ENCODE measurements at places on chromosomes 16 and 17.

DNA sequence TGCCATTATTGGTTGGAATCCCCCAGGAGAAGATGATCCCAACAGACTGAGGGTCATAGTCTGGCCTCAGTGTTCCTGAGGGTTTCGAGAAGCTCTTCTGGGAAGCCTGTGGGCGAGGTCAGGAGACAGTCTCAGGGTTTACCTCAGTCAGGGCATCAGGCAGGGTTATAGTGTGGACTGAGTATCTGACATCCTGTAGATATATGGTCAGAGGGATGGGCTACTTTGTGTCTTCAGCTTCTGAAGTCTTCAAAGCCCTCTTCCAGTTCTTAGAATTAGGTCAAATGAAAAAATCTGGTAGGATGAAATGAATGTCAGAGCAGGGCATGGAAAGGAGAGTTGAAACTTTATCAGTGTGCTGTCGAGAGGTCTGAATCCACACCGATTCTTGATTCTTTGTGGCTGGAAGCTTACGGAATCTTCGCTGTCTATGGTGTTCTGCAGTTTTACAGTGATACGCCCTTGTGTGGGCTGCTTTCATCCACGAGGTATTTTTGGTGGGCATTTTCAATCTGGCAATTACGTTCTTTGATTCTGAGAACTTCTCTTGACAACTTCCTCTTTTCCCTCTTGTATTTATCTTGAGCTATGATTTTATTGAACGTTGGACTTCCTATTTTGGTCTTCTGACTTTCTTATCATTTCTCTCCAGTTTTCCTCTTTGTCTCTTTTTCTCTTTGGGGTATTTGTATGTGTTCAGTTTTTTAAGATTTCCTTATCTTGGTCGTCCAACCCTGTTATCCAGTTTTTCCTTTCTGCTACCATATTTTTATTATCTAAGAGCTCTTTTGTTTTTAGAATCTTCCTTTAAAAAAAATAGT is 30.4 kb downstream of the BPTF start:
- H3K27me3 ChIP-seq, result no peaks in the 10 kb centered on the region
- H3K36me3 ChIP-seq, result peaks cover 21% of the 10 kb centered on the region
- DNase-seq, result no peak
- H3K27ac ChIP-seq, result no peak overlapping the region
- H3K4me1 ChIP-seq, result no peaks in the 10 kb centered on the region
- H3K4me3 ChIP-seq, result no peak overlapping the region

GRCh38 chr16:53785916-53786315 is 82.0 kb downstream of the FTO start:
- H3K36me3 ChIP-seq, result no peaks in the 10 kb centered on the region
- no peaks in the 10 kb centered on the region for H3K27me3 ChIP-seq
- H3K4me3 ChIP-seq, result no peak overlapping the region
- no peak for DNase-seq
- H3K4me1 ChIP-seq, result no peaks in the 10 kb centered on the region

DNA sequence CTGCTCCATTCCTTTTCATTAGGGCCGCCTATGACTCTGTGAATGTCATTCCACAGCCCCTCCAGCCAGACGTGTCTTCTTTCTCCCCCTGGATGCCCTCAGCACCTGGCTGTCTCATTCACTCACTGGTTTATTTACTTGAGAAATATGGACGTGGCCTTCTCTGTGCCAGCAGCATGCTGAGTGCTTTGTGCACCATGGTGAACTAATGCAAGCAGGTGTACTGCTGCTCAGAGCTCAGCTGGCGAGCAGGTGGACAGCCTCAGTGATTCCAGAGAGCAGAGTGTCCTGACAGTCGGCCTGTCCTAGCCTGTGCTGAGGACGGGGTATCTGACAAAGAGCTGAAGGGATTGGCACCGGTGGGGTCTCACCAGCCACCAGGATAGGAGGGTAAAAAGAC is 96.7 kb downstream of the GNAO1 start:
- no peaks in the 10 kb centered on the region for H3K36me3 ChIP-seq
- H3K27me3 ChIP-seq, result no peaks in the 10 kb centered on the region
- H3K27ac ChIP-seq, result no peak overlapping the region
- DNase-seq, result no peak
- H3K4me1 ChIP-seq, result peaks cover 58% of the 10 kb centered on the region

GRCh38 chr17:55062921-55063320 is 94.4 kb downstream of the STXBP4 start:
- no peak overlapping the region for H3K27ac ChIP-seq
- DNase-seq, result no peak
- no peaks in the 10 kb centered on the region for H3K36me3 ChIP-seq
- no peak overlapping the region for H3K4me3 ChIP-seq
- no peaks in the 10 kb centered on the region for H3K4me1 ChIP-seq
- H3K27me3 ChIP-seq, result no peaks in the 10 kb centered on the region

- no peaks in the 10 kb centered on the region for H3K27me3 ChIP-seq
- H3K4me3 ChIP-seq, result no peak overlapping the region
- H3K36me3 ChIP-seq, result no peaks in the 10 kb centered on the region
- H3K27ac ChIP-seq, result no peak overlapping the region
Measured at GRCh38 chr17:38786372-38786771, 13.0 kb downstream of the PIP4K2B start.

DNA sequence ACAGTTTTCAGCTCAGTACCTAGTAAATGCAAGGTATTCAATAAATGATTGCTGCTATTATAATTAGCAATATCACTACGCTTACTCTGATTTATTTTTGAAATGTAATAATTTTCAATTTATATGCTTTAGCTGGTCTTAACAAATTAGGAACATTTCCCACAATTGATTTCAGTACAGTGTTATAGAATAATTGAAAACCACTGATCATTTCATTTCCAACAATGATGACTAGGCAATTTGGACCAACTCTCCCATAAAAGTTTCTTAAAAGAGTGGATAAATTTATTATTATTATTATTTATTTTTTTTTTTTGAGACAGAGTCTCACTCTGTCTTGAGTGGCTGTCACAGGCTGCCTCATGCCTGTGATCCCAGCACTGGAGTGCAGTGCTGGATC is 41.1 kb downstream of the VMP1 start:
- no peaks in the 10 kb centered on the region for H3K36me3 ChIP-seq
- no peak for DNase-seq
- no peak overlapping the region for H3K27ac ChIP-seq
- H3K4me1 ChIP-seq, result no peaks in the 10 kb centered on the region
- H3K4me3 ChIP-seq, result no peak overlapping the region
- H3K27me3 ChIP-seq, result no peaks in the 10 kb centered on the region

GRCh38 chr17:47946516-47946915 is 5.1 kb downstream of the PNPO start:
- no peaks in the 10 kb centered on the region for H3K36me3 ChIP-seq
- H3K27me3 ChIP-seq, result peaks cover 5% of the 10 kb centered on the region
- no peak overlapping the region for H3K27ac ChIP-seq
- no peak for DNase-seq
- no peak overlapping the region for H3K4me3 ChIP-seq
- H3K4me1 ChIP-seq, result peaks cover 5% of the 10 kb centered on the region

DNA sequence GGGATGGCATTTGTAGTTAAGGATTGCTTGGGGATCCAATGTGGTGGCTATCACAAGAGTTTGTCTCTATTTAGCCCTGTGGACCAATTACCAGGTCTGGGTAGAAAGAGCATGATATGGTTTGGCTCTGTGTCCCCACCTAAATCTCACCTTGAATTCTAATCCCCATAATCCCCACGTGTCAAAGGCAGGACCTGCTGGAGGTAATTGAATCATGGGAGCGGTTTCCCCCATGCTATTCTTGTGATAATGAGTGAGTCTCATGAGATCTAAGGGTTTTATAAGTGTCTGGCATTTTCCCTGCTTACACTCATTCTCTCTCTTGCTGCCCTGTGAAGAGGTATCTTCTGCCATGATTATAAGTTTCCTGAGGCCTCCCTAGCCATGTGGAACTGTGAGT is 86.4 kb upstream of the HS3ST4 start:
- no peaks in the 10 kb centered on the region for H3K27me3 ChIP-seq
- H3K4me3 ChIP-seq, result no peak overlapping the region
- no peak overlapping the region for H3K27ac ChIP-seq
- H3K4me1 ChIP-seq, result peaks cover 10% of the 10 kb centered on the region

DNA sequence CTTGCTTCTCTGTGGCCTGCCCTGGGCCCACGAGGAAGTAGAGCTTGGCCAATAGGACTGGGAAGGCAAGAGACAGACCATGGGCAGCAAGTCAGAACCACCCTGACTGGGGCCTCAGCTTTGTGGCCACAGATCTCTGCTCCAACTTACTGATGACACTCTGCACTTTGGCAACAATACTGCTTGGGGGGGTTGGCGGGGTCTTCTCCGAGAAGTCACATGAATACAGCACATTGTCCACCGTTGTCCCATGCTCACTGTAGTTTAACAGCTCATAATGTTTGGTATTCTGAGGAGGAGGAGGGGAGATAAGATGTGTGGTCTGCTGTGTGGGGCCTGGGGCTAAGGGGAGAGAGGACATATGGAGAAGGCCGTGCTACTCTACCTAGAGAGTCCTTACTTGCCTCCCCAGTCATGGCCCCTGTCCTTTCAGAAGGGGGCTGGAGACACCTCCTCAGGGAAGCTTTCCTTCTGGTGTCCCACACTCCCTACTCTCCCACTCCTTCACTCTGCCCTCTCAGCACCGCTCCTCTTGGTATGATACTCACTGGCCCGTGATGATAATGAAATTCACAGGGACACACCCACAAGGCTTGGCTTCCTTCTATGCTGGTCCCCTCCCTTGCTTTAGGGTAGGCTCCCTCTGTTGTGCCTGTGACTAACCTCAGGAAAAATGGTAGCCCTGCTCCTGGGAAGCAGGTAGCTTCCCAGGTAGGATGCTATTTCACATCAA is 4.0 kb upstream of the DHRS13 start:
- peaks cover 6% of the 10 kb centered on the region for H3K36me3 ChIP-seq
- no peaks in the 10 kb centered on the region for H3K4me1 ChIP-seq
- no peak overlapping the region for H3K4me3 ChIP-seq

GRCh38 chr17:57332501-57332900 is 76.2 kb downstream of the MSI2 start:
- H3K4me1 ChIP-seq, result peaks cover 36% of the 10 kb centered on the region
- no peaks in the 10 kb centered on the region for H3K27me3 ChIP-seq
- no peak overlapping the region for H3K4me3 ChIP-seq
- H3K36me3 ChIP-seq, result no peaks in the 10 kb centered on the region
- H3K27ac ChIP-seq, result no peak overlapping the region

GRCh38 chr17:20230924-20231323 is 221.8 kb downstream of the SPECC1 start:
- H3K4me3 ChIP-seq, result no peak overlapping the region
- no peaks in the 10 kb centered on the region for H3K4me1 ChIP-seq
- no peak overlapping the region for H3K27ac ChIP-seq
- DNase-seq, result no peak

GRCh38 chr16:83969771-83970429 is 1.9 kb downstream of the NECAB2 start:
- H3K4me3 ChIP-seq, result peak overlapping the region; percentile 64
- H3K36me3 ChIP-seq, result no peaks in the 10 kb centered on the region
- peak; percentile 40 for DNase-seq

GRCh38 chr16:72818236-72818845 is 229.6 kb downstream of the ZFHX3 start:
- H3K27me3 ChIP-seq, result no peaks in the 10 kb centered on the region
- H3K27ac ChIP-seq, result no peak overlapping the region
- peak; percentile 49 for DNase-seq
- H3K4me3 ChIP-seq, result no peak overlapping the region
- H3K36me3 ChIP-seq, result no peaks in the 10 kb centered on the region

All from neural progenitor cell (in vitro differentiated cells).